ENCODE measurements at places on chromosomes 3 and 15.

DNA sequence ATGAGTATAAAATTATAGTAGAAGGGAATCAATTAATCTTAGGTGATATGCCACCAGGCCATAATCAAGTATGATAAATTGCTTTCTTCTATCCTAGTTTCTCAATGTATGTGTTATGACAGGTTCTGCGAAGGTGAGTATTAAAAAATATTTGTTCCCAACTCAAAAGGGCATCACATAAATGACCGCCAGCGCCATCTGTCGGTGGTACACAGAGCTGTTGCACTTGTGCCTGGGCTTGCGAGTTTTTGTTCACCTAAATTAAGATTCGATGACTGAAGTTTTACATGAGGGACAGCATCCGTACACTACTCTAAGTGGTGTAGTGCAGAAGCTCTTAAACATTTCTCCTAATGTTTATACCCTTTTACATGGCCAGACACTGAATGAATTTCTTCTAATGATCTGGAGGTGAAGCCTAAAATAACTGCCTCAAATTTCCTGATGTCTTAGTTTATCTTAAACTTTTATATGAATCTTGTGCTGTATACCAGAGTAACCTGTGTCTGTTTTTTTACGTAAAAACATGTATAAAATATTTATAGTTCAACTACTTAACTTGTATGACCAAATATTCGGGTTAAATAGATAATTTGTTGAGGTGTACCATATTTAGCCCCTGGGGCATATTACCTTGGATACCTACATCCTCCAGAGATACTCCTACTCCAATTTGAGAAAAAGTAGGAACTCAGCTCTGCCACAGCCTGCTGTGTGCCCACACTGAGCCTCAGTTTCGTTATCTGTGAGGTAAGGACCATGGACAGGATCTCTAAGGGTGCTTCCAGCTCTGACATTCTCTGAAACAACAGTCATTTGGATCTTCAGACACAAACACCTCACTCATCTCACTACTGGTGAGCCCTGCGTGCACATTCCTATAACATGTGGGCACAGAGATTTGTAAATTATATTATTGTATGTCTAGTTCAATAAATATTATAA lies 365.6 kb downstream of the MAGI1 start:
- peak; percentile 75 for DNase-seq

- peak; percentile 43 for DNase-seq
Observed at GRCh38 chr15:76286271-76286879, 24.9 kb downstream of the ETFA start.

- DNase-seq, result no peak
Observed at GRCh38 chr3:98645039-98645438, 51.6 kb upstream of the CPOX start.

DNA sequence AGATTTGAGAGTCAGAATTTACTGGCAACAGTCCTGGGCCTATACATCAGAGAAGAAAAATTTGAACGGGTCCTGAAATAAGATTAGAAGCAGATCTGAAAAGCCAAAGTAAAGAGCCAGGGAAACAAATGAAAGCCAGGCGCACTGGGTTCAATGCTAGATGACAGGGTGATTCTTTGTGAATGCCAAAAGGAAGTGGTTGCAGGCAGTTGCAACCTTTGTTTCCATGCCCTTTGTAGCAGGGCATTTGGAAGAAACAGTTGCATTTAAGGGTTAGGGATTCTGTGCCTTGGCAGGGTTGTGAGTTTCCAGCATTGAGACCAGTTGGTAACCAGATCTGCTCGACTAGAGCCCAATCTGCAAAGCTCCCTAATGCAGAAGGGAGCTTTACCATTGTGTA lies 36.4 kb upstream of the MTHFS start:
- DNase-seq, result no peak

DNA sequence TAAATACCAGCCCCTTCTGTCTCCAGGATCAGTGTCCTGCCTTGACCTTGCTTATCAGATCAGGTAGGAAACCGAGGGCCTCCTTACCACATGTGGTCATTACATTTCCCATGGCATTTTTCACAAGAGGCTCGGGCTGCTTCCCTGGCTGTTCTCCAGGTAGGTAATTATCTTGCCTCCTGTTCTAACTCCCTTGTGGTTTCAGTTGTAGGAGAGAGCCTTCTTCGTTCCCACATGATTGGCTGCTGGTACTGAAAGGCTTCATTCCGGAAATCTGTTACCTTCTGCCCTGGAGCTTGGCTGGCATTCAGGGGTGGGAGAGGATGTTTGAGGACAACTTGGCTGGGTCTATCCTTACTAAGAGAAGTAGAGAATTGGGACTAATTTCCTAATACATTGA lies 46.8 kb upstream of the RORA start:
- no peak for DNase-seq

- no peak for DNase-seq
Observed at GRCh38 chr3:4323246-4324027, 20.3 kb downstream of the SETMAR start.

- DNase-seq, result peak; percentile 42
Observed at GRCh38 chr15:93029836-93030429, 59.1 kb downstream of the RGMA start.

DNA sequence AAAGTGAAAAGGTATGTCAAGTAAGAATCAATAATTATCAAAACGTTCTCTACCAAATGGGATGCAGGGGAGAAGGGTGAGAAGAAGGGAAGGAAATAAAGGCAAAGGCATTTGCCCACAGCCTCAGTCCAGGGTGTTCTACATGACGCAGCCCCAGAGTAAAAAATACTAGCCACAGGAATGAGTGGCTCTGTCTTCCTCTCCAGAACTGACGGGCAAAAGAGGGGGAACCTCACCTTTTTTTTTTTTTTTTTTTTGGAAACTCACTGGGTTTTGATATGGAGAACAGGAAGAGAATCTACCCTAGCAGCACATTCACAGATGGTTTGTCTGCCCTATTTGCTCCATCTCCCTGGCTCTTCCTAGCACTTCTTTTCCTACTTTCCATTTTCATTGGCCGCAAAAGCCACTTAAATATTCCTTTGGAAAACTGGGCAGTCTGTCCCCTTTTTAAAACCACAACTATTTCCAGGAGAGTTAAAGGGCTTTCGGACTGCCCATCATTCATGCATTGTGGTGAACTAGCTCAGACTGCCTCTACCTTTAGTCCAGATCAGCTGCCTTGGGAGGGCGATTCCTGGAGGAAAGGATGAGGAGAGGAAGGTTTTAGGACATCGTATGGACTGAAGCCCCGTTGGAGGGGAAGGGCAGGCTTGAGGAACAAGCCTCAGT lies 28.2 kb downstream of the B3GNT5 start:
- no peak for DNase-seq

GRCh38 chr3:192844836-192845525 lies 72.7 kb downstream of the MB21D2 start:
- DNase-seq, result peak; percentile 81

- no peak for DNase-seq
Observed at GRCh38 chr3:121976727-121977126, 45.3 kb downstream of the ILDR1 start.

GRCh38 chr3:76661527-76662250 lies 378.2 kb upstream of the ROBO2 start:
- no peak for DNase-seq

- peak; percentile 56 for DNase-seq
Observed at GRCh38 chr3:71056327-71056726, 527.2 kb downstream of the FOXP1 start.

DNA sequence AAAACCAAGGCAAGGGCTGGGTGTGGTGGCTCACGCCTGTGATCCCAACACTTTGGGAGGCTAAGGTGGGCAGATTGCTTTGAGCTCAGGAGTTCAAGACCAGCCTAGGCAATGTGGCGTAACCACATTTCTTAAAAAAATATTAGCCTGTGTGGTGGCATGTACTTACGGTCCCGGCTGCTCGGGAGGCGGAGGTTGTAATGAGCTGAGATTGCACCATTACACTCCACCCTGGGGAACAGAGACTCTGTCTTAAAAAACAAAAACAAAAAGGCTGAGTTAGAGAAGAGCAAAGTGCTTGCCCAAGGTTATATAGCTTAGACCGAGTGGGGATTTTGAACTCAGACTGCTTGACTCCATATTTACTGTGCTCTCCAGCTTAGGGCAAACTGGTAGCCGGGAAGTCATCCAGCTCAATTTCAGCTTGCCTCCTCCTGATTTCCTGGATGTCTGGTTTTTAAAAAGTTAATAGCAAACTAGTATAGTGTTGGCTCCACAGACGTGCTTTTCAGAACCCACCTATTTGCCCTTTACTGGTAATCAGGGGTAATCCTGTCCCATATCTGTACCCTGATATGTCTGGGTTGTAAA lies 138.9 kb downstream of the CACNA1D start:
- no peak for DNase-seq

- DNase-seq, result no peak
Observed at GRCh38 chr15:77010312-77010686, 15.4 kb downstream of the PSTPIP1 start.

All from choroid plexus epithelial cell (primary cell).